ENCODE measurements at places on chromosomes 13 and 19.
A peak's percentile ranks its signal among the peaks of the same experiment; 100 is the strongest.

GRCh38 chr19:632579-633067 lies 714 bp downstream of the POLRMT start:
- DNase-seq: peak; percentile 59

DNA sequence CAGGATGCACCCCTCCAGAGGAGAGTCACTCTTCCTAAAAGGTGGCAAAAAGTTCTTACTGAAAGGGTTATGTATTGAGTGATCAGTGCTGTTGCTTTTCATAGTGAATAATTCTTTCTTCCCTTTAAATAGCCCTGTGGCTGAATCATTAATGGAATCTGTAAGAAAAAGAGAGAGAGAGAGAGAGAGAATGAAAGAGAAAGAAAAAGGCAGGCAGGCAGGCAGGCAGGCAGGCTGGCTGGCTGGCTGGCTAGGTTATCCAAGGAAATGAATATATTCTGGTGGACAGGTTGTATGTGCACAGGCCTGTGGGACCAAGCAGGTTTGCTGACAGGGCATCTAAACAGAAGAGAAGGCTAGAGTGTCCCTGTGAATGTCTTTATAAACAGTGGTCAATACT lies 100.5 kb downstream of the DLEU7 start:
- DNase-seq: no peak

DNA sequence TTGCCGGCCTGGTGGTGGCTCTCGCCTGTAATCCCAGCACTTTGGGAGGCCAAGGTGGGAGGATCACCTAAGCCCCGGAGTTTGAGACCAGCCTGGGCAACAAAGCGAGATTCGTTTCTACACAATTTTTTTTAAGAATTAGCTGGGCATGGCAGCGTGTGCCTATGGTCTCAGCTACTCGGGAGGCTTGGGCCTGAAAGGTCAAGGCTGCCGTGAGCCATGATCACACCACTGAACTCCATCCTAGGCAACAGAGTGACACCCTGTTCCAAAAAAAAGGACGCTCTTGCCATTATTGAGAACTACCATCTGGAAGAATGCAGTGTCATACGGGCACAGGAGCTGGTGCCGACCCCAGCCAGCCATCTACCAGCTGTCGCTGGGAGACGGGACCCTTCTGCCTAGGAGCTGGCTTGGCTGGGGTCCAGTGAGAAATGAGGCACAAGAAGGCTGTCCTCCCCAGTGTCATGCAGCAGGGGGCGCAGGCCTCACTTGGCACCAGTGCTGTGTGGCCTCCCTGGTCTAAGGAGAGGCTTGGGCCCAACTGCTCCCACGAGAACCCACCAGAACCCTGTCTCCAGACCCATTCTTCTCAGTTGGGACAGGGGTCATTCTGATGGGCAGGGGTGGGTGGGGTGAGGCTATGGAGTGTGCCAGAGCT lies 12.2 kb upstream of the RELB start:
- peak; percentile 71 for DNase-seq

DNA sequence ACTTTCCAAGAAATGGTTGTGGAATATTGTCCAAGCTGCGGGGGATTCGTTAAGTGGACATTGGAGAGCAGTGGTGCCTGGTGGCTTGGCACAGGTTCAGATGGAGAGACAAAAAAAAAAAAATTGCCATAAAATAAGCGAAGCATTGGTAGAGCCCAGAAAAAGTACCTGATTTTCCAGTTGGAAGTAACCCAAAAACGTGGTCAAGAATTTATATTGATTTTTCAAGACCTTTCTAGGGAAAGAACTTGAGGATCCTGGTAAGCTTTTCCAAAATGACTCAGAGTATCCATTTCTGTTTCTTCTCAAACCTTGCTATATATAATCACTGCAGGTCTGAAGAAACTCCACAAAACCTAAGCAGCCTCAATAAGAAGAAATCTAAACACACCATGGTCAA lies 94.6 kb downstream of the ING1 start:
- no peak for DNase-seq

- no peak for DNase-seq
These were observed 13.4 kb upstream of the TMEM86B start for GRCh38 chr19:55241935-55242464.

DNA sequence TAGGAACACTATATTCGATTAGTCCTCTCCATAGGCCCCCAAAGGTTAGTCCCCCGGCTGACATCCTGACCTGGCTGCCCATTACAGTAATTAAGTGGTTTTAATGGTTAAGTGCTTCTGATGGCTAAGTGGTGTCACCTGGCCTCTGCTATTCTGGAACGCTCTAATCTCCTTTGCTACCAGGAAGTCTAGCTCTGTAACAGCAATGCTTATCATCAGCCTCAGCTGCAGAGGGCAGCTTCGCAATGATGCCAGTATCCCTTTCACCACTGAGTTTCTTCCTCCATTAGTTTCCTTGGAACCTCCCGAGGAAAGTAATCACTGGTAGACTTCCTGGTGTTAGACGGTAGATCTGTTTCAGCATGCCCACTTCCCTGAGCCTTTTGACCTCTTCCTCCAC lies 8.6 kb upstream of the RNF6 start:
- DNase-seq: no peak

- no peak for DNase-seq
These were observed 540.4 kb downstream of the IRS2 start for GRCh38 chr13:109246001-109246400.

DNA sequence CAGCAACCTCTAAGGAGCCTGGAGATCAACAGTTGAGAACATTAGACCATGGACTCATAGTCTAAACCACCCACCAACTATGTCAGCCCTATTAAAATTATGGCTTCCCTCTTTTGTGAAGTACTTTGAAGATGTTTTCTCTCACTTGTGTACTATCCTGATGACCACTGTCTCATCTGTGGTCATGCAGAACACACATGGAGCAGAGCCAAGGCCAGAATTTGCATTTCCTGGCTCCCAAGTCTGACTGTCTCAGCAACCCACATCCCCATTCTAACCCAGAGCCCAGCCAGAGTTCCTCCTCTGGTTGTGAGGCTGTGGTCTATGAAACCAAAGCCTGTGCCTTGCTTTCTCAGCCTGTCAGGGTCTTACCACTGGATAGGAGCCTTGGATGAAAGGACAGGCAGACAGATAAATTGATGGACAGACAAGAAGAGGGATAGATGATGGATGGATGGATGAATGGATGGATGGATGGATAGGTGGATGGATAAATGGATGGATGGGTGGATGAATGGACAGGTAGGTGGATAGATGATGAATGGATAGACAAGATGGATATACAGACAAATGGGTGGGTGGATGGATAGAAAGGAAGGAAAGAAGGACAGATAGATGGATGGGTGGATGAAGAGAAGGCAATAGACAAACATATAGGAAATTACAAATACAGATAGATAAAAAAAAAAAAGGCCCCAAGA lies 35.4 kb downstream of the ZNF557 start:
- no peak for DNase-seq

DNA sequence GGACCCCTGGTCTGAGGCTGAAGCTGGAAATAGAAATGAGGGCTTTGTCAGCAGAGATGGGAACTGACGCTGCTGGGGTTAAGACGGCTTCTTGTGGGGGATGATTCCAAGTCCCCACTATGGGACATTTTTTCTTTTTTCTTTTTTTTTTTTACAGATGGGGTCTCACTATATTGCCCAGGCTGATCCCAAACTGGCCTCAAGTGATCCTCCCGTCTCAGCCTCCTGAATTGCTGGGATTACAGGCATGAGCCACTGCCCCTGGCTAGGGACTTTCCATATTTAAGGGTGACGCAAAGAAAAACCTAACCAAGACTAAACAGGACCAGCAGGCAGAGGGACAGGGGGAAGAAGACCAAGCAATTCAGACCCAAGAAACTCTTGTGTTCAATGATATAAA lies 10.0 kb downstream of the LRFN3 start:
- no peak for DNase-seq

DNA sequence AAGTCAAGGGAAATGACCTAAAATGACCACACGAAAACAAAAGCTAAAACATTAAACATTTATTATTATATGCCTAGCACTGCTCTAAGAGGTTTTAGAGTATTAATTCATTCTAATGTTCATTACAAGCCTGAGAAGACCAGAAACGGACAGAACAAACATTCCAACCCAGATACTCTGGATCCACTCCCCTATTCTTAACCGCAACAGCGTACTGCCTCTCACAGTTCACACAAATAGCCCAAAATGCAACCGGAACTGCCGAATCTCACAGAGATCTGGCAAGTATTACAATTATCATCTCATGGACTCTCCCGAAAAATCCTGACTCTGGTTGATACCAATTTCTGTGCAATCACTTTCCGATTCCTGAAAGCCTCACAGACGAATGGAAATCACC lies 1.4 kb downstream of the ZNF780B start:
- DNase-seq: no peak

- peak; percentile 45 for DNase-seq
These were observed 90.9 kb downstream of the NALCN start for GRCh38 chr13:101325423-101325822.

DNA sequence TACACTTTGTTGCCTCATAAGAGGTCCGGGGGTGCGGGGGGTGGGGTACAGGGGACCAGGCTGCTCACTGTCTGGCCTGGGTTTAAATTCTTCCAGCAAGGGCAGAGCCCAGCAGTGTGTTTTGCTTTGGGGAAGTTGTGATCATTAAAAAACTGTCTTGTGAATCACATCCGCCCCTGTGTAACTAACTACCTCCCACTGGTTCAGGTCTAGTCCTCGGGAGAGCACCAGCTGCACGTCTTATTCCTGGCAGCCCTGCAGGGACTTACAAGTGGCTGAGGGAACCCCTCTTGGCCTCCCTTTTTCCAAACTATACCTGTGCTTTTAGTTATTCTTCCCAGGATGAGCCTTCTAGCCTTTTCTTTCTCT lies 127.5 kb downstream of the SIPA1L3 start:
- DNase-seq: no peak

DNA sequence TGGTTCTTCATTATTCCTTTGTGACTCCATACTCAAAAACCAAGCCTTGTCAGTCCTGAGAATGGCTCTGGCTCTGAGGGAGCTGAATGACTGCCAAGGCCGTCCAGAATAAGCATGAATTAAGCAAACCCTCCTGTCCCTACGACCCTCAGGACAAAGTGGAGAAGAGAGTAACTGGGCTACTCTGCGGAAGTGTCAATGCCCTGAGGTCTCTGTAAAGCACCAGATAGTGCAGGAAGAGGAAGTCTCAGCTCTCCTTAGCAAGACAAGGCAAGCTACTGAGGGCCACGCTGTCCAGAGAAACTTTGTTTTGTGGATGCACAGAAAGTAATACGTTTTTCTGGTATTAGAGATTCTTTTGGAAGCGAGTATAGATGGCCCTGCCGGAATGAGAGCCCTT lies 94.1 kb downstream of the RNASEH2B start:
- DNase-seq: no peak

GRCh38 chr19:48330012-48330681 lies 4.8 kb downstream of the EMP3 start:
- DNase-seq: no peak

DNA sequence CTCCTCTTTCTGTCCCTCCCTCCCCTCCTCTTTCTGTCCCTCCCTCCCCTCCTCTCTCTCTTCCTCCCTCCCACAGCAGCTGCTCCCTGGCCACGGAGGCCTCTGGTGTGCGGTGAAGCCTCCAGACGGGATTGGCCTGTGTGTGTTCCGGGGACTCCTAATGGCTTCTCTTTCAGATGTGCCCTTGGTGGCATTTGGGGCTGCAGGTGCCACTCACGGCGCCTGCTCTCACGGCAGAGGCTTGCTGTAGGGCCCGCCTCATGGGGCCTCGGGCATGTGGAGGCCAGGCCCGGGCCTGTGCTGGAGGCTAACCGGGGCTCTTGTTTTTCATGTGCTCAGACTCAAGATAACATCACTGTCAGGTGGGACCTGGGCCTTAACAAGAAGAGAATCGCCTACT lies 20.9 kb downstream of the UPF1 start:
- peak; percentile 22 for DNase-seq

- no peak for DNase-seq
These were observed 279.9 kb downstream of the UQCRFS1 start for GRCh38 chr19:28933039-28933438.

- DNase-seq: no peak
These were observed 438.7 kb upstream of the ARGLU1 start for GRCh38 chr13:107006661-107007060.

- DNase-seq: no peak
These were observed 22.9 kb upstream of the SLC15A1 start for GRCh38 chr13:98775386-98775785.

DNA sequence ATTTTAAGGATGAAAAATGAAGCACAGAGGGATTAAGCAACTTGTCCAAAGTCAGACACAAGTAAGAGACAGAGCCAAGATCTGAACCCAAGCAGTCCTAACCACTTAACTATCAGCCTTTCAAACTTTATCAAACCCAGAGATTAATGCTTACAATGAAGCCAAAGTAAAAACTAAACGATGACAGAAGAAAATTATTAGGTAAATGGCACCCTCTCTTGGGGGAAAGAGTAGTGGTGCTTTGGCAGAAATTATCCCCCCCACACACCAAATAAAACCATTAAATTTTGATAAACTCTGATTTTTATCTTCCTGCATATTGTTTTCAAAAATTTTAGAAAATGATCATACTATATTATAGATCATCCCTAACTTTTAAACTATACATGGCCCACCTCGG lies 329.2 kb downstream of the SLC7A1 start:
- no peak for DNase-seq

DNA sequence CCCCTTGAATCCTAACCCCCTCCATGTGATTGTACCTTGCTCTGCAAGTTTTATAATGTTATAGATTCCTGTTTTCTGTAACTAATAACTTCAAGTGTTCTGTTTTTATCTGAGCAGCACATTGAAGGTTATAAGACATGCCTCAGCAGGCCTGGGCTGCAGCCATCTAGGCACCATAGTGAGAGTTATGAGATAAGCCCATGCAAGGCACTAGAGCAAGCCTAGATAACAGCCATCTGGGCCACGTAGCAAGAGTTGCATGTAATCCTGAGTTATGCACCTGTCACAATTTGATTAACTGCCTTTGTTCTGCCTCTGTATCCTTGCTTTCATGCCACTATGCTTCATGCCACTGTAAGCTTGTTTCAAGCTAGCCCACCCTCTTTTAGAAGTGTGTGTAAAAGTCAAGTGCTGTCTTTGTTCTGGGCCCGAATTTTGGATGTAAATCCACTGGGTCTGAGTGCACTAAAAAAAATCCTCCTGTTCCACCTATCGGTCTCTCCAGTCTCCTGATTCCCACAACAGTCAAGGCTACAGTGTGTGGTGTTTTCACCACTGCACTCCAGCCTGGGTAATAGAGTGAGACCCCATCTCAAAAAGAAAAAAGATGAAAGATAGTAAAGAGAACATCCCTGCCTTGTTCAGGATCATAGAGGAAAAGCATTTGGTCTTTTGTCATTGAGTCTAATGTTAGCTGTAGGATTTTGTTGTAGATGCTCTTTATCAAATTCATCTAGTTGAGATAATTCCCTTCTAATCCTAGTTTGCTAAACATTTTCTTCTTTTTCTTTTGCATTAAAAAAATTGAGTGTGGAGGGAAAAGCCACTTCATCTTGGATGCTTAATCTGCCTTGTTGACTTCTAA lies 16.0 kb upstream of the KBTBD6 start:
- DNase-seq: no peak

- DNase-seq: no peak
These were observed 273.7 kb downstream of the UQCRFS1 start for GRCh38 chr19:28939236-28939635.

DNA sequence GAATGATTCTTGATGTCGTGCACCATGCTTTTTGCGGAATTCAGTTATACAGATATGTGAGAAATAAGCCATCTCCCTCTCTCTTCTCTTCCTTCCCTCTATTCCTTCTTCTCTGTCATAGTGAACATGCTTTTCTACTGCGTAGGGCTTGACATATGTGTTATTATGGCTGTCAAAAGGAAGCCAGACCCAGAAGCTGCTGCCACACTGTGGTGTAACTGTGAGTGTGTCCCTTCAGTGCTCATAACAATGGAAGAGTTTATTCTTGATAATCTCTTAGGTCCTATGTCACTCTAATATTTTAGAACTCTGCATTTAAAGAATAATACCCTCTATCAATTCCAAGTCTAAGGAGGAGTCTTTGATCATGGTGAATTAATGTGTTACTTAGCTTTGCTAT lies 208.9 kb upstream of the TMTC4 start:
- no peak for DNase-seq
